ENCODE measurements at places on chromosomes 4 and X.

DNA sequence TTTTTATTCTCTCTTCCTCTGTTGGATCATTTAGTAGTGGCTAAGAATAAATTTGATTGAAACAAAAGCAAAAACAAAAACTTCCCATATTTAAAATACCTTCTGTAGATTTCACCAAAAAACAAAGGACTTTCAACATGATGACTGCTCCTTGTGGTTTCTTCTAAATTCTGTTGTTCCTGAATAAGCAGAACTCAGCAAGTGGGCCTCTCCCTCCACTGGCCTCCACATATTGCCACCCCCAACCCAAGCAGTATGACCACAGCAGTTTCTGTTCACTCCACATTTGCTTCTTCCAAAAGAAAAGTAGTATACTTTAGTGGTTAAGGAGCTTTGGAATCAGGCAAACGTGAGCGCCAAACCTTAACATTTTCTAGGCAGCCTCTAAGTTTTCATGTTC is 114.7 kb downstream of the COX18 start:
- no peak for DNase-seq
- no peaks in the 10 kb centered on the region for H3K4me1 ChIP-seq
- no peaks in the 10 kb centered on the region for H3K36me3 ChIP-seq
- H3K27ac ChIP-seq, result no peak overlapping the region
- H3K4me3 ChIP-seq, result no peak overlapping the region

DNA sequence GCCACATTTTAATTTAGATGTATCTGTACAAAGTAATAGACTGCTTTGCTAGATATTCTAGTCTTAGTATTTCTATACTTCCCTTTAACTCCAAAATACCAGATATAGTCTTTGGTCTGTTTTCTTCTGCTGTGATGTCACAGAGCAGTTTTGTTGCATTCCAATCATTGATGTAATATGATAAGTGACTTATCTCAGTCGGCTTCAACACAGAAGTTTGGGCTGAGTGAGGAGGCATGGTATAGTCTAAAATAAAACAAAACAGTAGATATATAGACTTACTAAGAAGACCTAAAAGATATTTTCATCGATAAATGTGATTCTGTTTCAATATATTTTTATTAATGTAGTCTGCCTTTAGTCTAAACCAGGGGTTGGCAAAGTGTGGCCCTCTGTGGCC is 169.9 kb downstream of the DCK start:
- DNase-seq, result no peak
- no peaks in the 10 kb centered on the region for H3K27me3 ChIP-seq
- H3K4me3 ChIP-seq, result no peak overlapping the region
- no peaks in the 10 kb centered on the region for H3K36me3 ChIP-seq
- no peak overlapping the region for H3K27ac ChIP-seq

GRCh38 chr4:175051974-175052373 is 133.8 kb downstream of the ADAM29 start:
- no peak overlapping the region for H3K27ac ChIP-seq
- DNase-seq, result no peak
- H3K36me3 ChIP-seq, result no peaks in the 10 kb centered on the region

- no peaks in the 10 kb centered on the region for H3K36me3 ChIP-seq
- no peak for DNase-seq
- H3K27ac ChIP-seq, result no peak overlapping the region
These were observed 21.0 kb upstream of the BMP15 start for GRCh38 chrX:50889582-50889981.

DNA sequence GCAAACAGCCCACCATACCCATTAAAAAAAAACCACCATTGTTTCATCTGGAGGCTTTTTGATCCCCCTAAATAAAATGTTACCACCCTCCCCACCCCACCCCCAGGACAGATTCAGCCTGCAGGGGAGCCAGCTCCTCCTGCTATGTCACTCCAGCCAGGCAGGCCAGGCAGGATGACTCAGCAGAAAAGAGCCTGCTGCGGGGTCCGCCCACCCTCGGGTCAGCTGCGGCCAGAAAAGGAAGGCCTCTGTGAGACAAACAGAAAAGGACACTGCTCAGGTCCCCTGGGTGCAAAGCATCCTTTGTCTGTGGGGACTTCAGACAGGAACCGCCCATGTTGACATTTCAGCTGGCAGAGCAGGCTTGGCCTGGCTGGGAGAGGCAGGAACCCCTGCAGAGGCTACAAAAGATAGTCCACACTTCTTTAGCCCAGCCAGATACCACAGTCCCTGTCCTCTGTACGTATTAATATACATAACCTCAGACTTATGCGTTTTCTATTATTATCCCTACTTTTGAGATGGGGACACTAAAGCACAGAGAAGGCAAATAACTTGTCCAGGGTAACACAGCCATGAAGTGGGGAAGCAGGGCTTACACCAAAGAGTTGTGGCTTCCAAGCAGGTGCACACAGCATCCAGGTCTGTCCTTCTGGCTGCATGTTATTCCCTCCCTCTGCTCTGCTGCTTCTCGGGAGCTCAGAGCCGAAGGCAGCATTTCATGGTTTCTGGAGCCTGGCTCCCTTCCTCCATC is 147.7 kb downstream of the CPEB2 start:
- peaks cover 7% of the 10 kb centered on the region for H3K4me1 ChIP-seq
- H3K36me3 ChIP-seq, result no peaks in the 10 kb centered on the region
- H3K4me3 ChIP-seq, result no peak overlapping the region
- DNase-seq, result peak; percentile 56
- no peak overlapping the region for H3K27ac ChIP-seq

GRCh38 chrX:55011294-55011693 is 11.1 kb downstream of the APEX2 start:
- no peak overlapping the region for H3K27ac ChIP-seq
- no peak for DNase-seq
- H3K4me3 ChIP-seq, result no peak overlapping the region
- H3K36me3 ChIP-seq, result no peaks in the 10 kb centered on the region
- no peaks in the 10 kb centered on the region for H3K4me1 ChIP-seq

DNA sequence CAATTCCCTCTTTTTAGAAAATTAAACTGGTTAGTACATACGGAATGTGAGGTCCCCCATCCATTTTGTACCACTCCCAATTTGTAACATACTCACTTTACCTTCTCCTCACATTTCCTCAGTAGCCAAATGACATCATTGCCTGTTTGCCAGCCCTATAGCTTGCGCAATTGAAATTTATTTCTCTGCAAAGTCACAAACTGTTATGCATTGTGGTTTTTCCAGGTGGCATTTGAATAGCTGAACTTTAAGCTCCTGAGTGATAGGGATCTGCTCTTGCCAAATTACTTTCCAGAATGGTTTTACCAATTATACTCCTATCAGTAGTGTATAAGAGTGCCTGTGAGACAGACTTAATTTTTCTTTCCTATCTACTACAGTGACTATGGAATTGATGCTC is 7.7 kb downstream of the COL4A5 start:
- H3K27ac ChIP-seq, result no peak overlapping the region
- no peaks in the 10 kb centered on the region for H3K4me1 ChIP-seq
- DNase-seq, result no peak
- H3K27me3 ChIP-seq, result no peaks in the 10 kb centered on the region
- H3K36me3 ChIP-seq, result no peaks in the 10 kb centered on the region

DNA sequence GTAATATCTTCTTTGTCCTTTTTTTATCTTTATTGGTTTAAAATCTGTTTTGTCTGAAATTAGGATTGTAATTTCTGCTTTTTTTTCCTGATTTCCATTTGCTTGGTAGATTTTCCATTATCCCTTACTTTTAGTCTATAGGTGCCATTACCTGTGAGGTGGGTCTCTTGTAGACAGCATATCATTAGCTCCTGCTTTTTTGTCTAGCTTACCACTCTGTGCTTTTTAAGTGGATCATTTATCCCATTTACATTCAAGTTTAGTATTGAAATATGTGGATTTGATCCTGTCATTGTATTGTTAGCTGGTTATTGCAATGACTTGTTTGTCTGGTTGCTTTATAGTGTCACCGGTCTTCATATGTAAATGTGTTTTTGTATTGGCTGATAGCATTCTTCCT is 958.6 kb upstream of the SLIT2 start:
- DNase-seq, result no peak
- no peaks in the 10 kb centered on the region for H3K27me3 ChIP-seq
- no peaks in the 10 kb centered on the region for H3K36me3 ChIP-seq
- no peaks in the 10 kb centered on the region for H3K4me1 ChIP-seq
- no peak overlapping the region for H3K27ac ChIP-seq
- no peak overlapping the region for H3K4me3 ChIP-seq

DNA sequence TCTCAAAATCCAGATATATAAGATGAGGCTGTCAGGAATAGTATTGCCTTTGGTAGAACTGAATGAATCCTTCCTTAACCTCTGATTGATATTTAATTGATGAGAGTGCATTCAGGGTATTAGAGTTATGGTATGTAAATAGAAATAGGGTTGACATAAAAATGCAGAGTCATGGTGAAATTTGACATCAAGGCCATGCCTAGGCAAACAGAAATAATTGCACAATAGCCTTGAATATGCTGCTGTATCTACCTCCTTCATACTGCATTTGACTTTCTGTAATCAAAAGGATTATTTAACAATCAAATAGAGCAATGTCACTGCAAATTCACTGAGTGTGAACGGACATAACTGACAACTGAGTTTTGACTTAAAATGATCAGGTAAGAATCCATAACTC is 1316.3 kb downstream of the STIM2 start:
- H3K27me3 ChIP-seq, result no peaks in the 10 kb centered on the region
- DNase-seq, result no peak
- no peak overlapping the region for H3K27ac ChIP-seq
- no peak overlapping the region for H3K4me3 ChIP-seq
- no peaks in the 10 kb centered on the region for H3K4me1 ChIP-seq

- H3K4me3 ChIP-seq, result no peak overlapping the region
- no peak overlapping the region for H3K27ac ChIP-seq
- no peak for DNase-seq
- H3K4me1 ChIP-seq, result no peaks in the 10 kb centered on the region
These were observed 410.2 kb upstream of the CT83 start for GRCh38 chrX:116872931-116873330.

DNA sequence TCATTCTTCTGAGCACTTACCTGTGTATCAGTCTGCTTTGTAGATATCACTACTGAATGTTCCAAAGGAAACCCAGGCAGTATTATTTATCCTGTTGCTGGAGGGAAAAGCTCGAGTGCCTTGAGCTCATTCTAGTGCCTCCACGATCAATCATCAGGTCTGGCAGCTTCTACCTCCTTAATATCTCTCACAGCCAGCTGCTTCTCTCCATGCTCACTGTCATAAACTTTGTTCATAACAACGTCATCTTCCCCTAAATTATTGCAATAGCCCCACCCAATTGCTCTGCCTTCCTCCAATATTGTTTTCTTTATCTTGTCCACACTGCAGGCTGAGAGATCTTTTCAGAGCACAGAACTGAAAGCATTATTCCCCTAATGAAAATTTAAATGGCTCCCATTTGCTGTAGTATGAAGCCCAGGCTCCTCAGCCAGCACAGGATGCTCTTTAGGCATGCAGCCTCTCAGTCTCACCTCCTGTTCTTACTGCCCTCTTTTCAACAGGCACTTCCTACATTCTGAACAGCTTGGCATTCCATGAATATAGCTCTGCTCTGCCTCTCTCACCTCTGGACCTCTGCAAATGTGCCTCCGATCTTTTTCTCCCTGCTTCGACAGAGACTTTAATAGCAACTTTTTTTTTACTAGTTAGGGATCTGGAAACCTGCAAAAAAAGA is 504.2 kb upstream of the IGFBP7 start:
- no peaks in the 10 kb centered on the region for H3K27me3 ChIP-seq
- no peak overlapping the region for H3K27ac ChIP-seq
- DNase-seq, result no peak
- H3K36me3 ChIP-seq, result no peaks in the 10 kb centered on the region
- H3K4me1 ChIP-seq, result no peaks in the 10 kb centered on the region
- H3K4me3 ChIP-seq, result no peak overlapping the region

- H3K27me3 ChIP-seq, result no peaks in the 10 kb centered on the region
- H3K4me3 ChIP-seq, result no peak overlapping the region
- peak overlapping the region; percentile 44 for H3K27ac ChIP-seq
- DNase-seq, result no peak
- no peaks in the 10 kb centered on the region for H3K36me3 ChIP-seq
These were observed 33.4 kb downstream of the ARHGEF6 start for GRCh38 chrX:136747003-136747986.

- no peak for DNase-seq
- no peaks in the 10 kb centered on the region for H3K27me3 ChIP-seq
- no peaks in the 10 kb centered on the region for H3K4me1 ChIP-seq
These were observed 77.1 kb upstream of the WDR17 start for GRCh38 chr4:175988511-175988910.

GRCh38 chrX:68596871-68597270 is 50.6 kb upstream of the STARD8 start:
- no peaks in the 10 kb centered on the region for H3K4me1 ChIP-seq
- no peaks in the 10 kb centered on the region for H3K27me3 ChIP-seq
- H3K36me3 ChIP-seq, result no peaks in the 10 kb centered on the region
- no peak overlapping the region for H3K27ac ChIP-seq

GRCh38 chr4:95847908-95848460 is 8.1 kb downstream of the PDHA2 start:
- no peaks in the 10 kb centered on the region for H3K36me3 ChIP-seq
- H3K27ac ChIP-seq, result no peak overlapping the region
- H3K27me3 ChIP-seq, result no peaks in the 10 kb centered on the region
- no peaks in the 10 kb centered on the region for H3K4me1 ChIP-seq

DNA sequence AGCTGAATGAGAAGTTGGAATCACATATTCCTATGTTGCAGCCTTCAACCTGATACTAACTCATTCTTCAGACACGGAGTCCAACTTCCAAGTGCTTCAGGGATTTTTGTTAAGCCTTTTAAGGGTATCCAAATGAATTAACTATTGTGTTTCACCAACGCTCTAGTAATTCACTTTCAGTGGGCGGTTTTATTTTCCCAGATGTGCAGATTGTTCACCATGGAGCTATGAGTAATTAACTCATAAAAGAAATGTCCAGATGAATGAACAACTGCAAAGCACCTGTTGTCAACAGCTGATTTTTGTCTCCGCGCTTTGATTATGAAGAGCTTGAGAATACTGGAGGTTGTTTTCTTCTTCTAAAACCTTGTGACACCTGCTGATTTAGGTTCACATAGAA is 187.6 kb downstream of the CBR4 start:
- no peak overlapping the region for H3K27ac ChIP-seq
- no peak for DNase-seq
- no peaks in the 10 kb centered on the region for H3K27me3 ChIP-seq
- H3K36me3 ChIP-seq, result no peaks in the 10 kb centered on the region

DNA sequence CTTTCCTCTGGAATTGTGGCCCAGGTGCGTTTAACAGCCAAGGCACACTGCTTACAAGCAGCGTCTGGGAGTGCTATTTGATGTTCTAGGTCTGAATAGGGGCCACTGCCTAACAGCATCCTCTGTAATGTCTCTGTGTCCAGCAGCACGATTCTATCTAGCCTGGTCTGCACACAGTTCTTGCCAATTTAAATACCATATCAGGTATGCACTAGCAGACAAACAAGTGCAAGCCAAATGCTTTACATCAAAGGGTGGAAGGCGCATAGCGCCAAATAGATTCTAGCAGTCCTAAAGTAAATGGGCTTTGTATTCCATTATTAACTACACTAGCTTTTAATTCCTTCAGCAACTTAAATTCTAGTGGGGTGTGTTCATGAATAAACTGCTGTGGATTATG is 15.8 kb upstream of the UGDH start:
- H3K27me3 ChIP-seq, result no peaks in the 10 kb centered on the region
- H3K4me1 ChIP-seq, result no peaks in the 10 kb centered on the region
- no peaks in the 10 kb centered on the region for H3K36me3 ChIP-seq
- no peak for DNase-seq
- H3K4me3 ChIP-seq, result no peak overlapping the region

Data from Peyer's patch (tissue), 4 donors.